Stimulated activated CD4-positive, alpha-beta T cell treated with anti-CD3 and anti-CD28 coated beads, TNF-alpha, amount 100 ng/mL, for 1 hour (primary cell): ENCODE measurements at places on chromosomes 4 and X.

DNA sequence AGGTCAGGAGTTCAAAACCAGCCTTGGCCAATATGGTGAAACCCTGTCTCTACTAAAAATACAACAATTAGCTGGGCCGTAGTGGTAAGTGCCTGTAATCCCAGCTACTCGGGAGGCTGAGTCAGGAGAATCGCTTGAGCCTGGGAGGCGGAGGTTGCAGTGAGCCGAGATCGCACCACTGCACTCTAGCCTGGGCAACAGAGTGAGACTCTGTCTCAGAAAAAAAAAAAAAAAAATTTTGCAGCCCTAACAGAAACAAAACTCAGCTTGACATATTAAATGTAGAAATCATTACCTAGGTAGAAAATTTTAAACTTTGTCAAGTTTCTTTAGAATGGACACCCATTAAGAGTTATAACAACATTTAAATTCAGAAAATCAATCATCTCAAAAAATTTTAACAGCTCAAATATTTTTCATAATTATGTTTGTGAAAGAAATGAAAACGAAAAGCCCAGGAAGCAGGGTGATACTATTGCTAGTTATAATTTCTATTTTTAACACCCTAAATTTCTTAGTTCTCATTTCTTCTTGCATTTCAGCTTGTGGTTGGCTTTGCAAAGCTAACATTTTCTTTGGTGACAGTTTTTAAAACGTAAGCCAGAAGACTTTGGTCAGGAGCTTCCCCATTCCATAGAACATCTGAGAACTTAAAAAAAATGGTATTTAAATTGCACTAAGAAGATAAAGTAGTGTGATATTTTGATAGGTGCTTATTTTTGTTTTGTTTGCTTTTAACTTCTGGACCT is 33.3 kb upstream of the RBBP7 start:
- no peak for DNase-seq

- DNase-seq = no peak
These were observed 27.8 kb downstream of the RASL11B start for GRCh38 chr4:52889778-52890520.

- DNase-seq = no peak
These were observed 395.1 kb downstream of the RAB28 start for GRCh38 chr4:13088726-13089658.

DNA sequence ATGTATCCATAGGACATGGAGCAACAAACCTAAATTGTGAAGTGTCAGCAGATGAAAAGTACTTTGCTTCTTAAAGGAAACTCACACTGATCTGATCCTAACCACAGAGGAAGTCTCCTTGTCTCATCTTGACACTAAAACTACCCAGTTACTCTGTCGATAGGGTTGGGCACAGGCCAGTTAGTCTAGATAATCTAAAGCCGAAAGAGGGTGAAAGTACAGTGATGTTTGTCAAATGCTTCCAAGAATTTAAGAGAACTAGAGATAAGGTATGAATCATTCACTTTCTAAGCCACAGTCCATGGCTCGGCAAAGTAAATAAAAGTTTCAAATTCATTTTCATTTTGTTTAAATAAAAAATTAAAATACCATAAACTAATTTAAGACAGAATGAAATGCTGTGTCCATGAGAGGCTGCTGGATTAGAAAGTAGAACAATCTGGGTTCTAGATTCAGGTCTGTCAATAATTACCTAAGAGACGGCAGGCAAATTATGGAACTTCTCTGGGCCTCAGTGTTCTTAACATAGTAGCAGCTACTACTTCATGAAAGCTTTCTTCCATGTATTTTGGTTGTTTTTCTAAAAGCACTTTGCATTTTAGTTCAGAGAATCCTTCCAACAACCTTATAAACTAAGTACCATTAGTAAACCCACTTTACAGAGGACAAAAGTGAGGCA is 176.7 kb downstream of the LDB2 start:
- no peak for DNase-seq

DNA sequence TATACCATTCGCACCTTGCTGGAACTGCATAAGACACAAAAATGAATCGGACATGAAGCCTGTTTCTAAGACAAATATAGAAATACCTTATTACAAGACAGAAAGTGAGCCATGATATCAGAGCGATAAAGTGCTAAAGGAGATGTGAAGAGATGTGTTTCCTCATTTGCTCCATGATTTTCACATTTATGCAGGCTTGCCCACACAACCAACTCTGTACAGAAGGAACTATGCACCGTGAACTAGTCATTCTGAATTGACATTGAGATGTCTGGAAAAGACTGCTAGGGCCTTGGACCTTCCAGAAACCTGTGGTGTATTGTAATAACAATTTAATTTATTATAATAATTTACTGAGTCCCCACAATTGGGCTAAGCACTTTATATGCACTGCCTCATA is 38.6 kb upstream of the TXK start:
- DNase-seq = no peak

DNA sequence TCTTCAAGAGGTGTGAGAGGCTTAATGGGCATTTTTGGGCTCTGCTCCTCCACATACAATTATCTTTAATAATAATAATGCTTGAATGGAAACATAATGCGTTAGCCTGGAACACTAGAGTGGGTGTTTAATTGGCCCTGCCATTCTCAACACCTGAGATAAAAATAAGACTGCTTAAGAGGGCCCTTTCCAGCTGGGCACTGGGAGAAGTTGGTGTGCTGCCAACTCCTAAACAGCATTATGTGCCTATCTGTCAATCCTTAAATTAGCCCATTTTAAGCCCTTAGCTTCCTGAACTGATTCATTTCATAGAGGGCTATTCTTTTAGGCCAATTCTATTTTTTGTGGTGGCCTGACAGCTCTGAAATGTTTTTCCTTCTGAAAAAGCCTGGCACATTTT is 211.1 kb upstream of the ZIC3 start:
- DNase-seq = no peak

DNA sequence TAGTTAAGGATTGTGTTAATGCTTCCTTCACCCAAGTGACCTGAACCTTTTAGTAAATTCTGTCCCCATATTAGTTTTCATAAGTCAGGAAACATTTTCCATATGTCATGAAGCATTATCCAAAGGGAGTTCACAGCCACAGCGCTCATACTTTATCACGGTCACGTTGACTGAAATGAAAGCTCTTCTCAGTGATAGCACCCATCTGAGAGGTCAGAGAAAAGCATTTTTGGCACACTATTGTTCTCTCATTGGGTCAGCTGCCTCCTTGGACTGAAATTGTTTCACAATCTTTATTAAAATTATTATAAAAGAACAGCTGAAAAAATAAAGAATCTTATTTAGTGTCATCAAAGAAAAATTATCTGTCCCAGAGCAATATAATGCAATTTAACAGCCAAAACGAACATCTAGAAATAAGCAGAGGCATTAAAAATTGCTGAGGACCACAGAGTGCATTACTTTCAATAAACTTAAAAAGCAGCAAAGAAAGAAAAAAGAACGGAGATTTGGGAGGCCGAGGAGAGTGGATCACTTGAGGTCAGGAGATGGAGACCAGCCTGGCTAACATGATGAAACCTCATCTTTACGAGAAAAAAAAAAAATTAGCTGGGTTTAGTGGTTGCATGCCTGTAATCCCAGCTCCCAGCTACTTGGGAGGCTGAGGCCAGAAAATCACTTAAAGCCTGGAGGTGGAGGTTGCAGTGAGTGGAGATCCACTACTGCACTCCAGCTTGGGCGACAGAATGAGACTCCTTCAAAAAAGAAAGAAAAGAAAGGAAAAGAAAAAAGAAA is 680.8 kb upstream of the FAM241A start:
- no peak for DNase-seq

GRCh38 chr4:153362184-153362583 is 17.7 kb downstream of the MND1 start:
- DNase-seq = no peak

DNA sequence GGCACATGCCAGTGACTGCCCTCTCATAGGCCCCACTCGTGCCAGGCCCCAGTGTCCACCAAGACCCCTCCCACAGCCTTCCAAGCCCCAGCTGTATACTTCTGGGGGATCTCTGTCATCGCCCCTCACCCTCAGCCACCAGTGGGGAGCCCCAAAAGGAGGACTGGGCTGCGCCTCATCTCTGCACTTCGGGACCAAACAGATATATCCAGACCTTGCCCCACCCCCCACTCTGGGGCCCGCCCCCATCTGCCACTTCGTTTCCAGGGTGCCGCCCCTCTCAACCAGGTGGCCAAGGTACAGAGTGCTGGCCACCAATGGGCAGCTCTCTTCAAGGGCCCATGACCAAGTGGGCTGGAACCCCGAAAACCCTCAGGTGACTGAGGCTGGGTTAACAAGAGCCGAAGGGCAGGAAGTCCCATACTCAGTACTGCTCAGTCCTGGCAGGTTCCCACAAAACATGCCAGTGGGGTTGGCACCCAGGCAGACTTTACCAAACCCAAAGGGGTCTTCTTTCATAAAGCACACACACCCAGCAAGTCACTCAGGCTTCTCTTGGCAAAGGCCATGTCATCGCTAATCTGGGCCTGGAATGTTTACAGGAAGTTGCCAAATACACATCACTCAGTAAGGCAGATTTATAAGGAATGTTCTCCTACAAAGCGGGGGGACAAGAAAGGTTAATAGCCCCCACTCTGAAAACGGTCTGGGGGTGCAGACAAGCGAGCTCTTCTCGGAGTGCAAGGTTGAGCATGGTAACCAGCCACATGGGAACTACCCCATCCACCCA is 4.4 kb downstream of the ZFYVE28 start:
- no peak for DNase-seq

GRCh38 chrX:104482757-104483156 is 83.2 kb upstream of the IL1RAPL2 start:
- DNase-seq = no peak

DNA sequence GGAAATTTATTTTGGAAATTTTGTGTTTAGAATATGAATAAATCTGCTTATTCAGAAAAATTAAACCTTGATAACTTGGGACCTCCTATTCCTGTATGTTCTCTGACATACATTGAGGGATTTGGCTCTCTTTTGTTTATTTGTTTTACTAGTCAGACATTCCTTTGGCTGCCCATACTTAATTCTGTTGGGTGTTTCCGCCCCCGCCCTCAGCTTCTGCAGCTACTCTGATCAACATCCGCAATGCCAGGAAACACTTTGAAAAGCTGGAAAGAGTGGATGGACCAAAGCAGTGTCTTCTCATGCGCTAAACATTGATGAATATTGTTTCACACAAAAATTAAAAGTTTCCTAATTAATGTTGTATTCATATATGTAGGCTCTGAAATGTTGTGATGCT is 40.5 kb downstream of the RRAGB start:
- DNase-seq = no peak

DNA sequence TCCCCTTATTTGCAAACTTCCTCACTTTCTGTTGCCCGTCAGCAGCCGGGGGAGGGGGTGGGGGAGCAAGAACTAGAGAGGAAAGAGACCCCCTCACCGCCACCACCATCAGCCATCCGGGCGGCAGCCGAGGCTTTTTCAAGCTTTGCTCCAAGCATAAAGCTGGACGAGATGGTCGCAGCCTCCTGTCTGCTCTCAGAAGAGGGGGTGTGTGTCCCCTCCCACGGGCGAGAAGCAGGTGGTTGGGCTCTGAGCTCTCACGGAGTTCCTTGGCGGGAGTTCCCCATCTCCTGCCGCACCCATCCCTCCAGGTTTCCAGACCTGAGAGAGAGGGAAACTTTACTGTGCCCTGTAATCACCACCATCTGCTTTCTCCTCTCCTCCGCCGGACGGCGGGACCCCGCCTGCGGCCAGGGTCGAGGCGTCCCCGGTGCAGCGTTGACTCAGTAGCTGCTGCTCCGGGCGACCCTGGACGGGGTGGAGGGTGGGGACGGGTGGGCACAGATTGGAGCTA is 4.7 kb upstream of the ARX start:
- DNase-seq = no peak

DNA sequence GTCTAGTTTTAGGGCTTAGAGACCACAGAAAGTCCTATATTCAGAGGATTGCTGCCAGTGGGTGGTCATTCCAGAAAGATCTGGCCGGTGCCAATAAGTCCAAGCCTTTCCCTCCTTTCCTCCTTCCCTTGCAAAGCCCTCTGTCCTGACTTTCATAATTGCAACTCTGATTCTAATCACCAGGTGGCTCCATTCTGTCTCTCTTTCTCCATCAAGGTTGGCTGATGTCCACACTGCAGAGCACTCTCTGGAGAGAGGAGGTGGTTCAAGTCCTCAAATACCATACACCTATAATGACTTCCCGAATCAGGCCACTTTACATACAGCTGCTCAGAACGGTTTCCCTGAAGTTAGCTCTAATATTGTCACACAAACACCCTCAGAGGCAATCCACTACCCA is 22.4 kb upstream of the ARMCX4 start:
- no peak for DNase-seq

GRCh38 chr4:185833055-185833598 is 21.1 kb upstream of the SORBS2 start:
- DNase-seq = no peak

DNA sequence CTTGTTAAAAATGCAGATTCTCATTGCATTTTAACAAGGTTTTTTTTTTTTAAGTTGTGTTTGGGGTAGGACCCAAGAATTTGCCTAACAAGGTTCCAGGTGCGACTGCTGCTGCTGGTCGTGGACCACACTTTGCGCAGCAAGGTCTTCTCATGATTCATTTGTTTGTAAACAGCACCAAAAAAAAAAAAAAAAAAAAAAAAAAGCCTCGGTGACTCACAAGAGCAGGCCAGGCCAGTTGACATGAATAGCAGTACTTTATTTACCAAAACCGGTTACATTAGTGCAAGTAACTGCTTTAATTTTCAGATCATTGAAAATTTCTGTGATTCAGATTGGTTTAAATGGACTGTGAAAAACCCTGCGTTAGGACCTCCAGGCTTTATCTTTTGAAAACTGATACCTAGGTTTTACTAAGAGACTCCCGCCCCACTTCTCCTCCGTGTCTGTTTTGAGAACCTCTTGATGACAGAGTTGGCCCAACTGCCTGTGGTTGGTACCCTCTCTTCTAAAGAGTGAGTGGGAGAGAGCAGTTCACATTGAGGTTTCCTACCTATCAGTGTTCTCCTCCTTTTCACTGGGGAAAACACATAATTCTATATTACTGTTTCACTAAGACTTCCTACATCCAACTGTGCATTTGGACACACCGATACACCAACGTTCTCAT is 86.2 kb downstream of the PHEX start:
- no peak for DNase-seq

DNA sequence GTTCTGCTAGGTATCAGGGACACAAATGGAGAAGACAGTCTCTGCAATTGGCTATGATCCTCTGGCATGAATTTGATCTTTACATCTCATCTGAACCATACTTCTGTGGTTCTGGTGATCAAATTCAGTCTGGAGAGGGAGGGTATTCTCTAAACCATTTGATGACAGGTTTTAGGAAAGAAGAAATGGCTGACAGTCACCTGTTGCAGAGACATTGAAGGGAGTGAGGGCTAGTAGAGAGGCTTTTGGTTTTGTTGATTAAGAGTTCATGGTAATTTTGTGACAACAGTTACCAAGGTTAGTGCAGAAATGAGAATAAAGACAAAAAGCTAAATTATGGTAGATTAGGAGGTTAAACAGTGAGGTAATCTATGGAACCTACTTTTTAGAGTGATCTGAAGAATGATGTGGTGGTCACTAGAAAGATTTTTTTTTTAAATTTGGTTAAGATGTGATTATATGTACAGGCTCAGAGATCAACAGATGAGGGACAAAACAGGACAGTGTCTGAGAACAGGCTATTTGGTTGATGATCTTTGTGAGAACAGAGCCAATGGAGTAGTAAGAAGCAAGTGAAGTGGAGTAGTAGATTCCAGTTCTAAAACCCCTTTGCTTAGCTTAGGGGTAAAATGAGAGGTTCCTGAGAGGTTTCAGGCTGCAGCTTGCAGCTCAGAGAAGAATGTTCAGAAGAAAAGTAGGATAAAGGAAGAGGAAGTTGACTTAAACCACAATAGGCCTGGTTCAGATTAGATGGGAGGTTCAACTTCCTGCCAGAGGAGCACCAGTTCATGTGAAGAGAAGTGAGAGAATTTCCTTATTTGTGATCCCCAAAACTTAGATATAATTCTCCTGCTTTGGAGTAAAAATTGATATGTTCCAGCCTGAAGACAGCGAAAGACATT is 34.7 kb downstream of the VSIG4 start:
- DNase-seq = no peak
